EL (cell line): ENCODE measurements at places on chromosomes 7 and 10.

DNA sequence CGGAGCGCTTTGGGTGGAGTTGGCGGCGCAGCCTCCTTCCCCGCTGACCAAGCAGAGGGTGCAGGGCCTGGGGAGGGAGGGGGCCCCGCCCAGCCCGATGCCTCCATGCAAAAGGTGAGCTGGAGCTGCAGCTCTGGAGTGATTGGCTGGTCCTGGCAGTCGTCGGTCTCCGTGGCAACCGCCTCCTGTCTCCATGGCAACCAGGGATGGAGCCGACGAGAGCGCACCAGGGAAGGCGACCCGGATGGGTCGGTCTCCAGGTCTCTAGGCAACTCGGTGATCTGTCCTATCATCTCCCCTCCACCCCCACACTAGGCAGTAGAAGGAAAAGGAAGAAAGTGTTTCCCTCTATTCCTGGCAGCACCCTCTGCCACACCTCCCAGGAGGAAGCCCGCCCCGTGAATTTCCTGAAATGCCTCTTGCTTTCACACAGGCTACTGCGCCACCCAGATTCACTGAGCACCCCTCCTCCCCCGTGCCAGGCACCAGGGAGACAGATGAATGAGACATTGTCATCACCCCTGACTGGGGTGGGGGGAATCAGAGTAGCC is 647 bp upstream of the NACAD start:
- DNase-seq = peak; percentile 63

DNA sequence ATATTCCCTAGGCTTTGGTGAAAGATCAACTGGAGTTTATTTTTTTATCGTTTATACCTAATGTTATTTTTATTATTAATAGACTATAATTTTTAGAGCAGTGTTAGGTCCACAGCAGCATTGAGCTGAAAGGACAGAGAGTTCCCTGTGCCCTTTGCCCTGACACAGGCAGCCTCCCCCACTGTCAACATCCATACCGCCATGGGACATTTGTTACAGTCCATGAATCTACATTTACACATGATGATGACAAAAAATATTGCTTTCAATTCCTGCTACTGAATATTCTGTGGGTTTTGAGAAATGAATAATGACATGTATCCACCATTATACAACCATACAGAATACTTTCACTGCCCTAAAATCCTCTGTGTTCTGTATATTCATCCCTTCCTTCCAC is 1297.5 kb upstream of the SORCS1 start:
- no peak for DNase-seq

GRCh38 chr7:35261041-35261440 is 7.1 kb upstream of the TBX20 start:
- no peak for DNase-seq

GRCh38 chr10:28305553-28305952 is 2.7 kb upstream of the MPP7 start:
- DNase-seq = no peak

- no peak for DNase-seq
These were observed 960.7 kb upstream of the CELF2 start for GRCh38 chr10:10056961-10057360.

DNA sequence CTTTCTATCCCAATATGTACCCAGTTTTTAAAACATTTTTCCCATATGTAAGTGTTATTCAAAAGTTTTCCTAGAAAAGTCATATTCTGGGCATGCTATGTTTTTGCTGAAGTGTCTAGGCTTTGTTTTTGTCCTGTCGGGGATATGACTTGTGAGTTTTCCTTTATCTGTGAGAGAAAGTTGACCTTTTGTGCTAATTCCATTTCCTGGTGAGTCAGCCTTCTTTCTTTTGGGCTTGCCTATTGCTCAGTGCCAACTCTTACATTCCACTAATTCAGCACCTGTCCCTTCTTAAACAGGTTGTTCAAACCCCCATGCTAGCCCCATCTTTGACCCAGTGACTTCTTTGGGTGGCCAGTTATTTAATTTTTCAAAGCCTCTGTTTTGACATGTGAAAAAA is 146.2 kb downstream of the AHR start:
- peak; percentile 41 for DNase-seq

GRCh38 chr7:99473315-99473596 is 566 bp downstream of the ZNF789 start:
- DNase-seq = peak; percentile 60

GRCh38 chr7:26958834-26959233 is 94.4 kb upstream of the SKAP2 start:
- DNase-seq = peak; percentile 89

- DNase-seq = no peak
These were observed 709.4 kb downstream of the AUTS2 start for GRCh38 chr7:70307544-70308106.

DNA sequence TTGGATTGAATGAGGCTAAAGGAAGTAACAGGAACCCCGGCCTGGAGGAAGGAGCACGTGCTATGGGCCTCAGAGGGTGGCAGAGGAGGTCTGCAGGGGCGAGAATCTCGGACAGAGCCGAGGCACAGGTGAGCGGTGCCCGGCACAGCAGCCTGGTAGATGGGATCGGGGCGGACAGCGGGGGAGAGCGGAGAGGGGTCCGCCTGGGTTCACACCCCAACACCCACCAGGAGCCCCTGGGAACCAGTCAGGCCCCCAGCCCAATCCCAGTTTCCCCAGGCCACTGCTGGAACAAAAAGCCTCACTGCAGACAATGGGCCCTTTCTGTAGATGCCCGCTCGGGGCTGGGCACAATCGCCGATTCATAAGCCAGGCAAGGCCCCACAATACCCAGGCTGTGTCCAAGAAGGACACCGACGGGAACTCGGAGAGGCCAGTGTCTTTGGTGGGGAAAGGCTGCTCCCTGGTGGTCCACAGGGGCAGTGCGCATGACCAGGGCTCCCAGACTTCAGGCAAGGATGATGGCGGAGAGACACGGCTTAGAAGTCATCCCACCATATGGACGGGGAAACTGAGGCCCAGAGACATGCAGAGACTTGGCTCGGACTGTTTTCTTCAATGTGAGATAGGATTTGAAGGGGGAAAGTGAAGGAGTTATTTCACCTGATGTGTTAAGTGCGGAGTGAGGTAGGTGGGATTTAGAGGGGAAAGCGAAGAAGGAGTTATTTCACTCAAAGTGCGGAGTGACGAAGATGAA is 106.9 kb upstream of the GPR26 start:
- peak; percentile 49 for DNase-seq

GRCh38 chr7:129401967-129402860 is 32.0 kb upstream of the STRIP2 start:
- no peak for DNase-seq

DNA sequence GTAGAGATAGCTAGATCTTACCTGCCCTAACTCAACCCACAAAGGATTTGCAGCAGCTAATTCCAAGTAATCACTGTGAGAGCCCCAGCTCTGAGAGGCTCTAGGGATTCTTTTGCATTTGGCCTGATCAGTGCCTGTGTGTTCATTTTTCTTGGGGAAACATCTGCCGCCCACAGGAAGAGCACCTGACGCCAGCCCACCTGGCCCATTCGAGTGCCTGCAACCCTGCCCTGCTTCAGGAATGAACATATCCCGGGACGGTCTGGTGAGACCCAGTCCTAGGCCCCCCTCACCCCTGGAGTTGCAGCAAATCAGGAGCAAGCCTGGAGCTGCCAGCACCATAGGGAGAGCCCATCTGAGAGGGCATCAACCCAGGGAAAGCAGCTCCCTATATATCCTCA is 38.8 kb downstream of the GSDME start:
- DNase-seq = no peak

DNA sequence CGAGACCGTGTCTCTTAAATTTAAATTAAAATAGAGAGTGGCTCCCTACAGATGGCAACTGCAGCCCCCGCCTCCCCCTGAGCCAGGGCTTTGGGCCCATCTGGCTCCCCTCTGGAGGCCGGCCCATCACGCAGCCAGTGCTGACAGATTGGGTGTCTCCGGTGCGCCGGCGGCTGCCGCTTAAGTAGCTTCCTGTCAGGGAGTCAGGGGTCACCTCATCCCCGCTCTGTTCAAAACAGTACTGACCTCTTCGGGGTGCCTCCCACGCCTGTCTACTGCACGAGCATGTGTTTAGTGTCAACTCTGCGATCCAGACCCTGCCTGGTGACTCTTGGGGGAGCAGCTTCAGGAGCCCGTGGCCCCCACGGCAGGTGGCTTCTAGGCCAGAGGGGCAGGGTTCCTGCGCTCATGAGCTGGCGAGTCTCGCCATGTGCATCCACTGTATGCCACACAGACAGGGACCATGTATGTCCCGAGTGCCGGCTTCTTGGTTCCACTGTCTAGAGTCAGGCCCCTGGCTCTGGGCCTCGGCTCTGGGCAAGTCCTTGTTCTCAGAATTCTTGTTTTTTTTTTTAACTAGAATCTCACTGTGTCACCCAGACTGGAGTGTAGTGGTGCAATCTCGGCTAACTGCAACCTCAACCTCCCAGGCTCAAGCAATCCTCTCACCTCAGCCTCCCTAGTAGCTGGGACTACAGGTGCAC is 36.1 kb downstream of the KCTD7 start:
- DNase-seq = no peak

- DNase-seq = peak; percentile 58
These were observed 622 bp downstream of the CPEB3 start for GRCh38 chr10:92290076-92290836.

GRCh38 chr7:139105484-139105883 is 4.0 kb downstream of the ZC3HAV1 start:
- DNase-seq = no peak

DNA sequence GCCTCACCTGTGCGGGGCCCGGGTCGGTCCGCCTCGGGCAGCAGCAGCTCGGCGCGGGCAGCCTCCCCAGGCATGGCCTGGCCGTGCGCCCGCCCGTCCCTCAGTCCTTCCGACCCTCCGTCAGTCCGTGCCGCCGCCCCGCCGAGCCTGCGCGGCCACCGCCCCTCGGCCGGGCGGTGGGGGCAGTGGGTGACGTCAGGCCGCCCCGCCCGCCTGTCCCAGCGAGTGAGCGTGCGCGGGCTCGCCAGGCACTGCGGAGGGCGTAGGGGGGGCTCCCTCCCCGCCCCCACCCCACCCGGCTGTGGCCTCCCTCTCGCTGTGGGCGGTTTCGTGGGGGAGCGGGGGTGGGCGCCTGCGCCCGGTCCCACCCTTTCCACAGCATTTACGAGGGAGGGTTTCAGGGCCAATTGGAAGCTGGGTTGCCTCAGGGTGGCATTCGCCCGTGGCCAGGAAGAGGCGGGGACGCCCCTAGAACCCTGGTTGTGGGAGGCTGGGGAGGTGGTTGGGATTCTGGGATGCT is at the start of gene NACAD:
TSS of gene NACAD (minus strand) at position 149 of the 520 bp plus-strand sequence. CDS start at position 74, 75 bp downstream.
- no peak for DNase-seq

DNA sequence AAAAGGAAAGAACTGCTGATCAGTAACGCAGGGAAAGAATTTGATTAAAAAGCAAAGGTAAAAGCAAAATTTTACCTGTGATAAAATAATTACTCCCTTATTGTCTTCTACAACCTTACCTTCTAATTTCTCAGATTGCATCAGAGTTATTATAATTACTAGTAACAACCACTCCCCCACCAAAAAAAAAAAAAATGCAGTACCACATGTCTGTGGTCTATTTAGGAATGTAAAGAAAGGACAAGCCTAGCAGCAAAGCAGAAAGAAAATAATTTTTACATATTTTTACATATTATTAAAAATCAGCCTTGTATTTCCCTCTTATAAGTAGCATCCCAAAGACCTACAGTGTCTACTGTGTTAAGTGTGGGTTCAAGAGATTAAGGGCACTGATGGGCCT is 430.4 kb downstream of the TFEC start:
- peak; percentile 10 for DNase-seq

GRCh38 chr10:87552248-87552929 is 47.7 kb downstream of the MINPP1 start:
- peak; percentile 33 for DNase-seq

DNA sequence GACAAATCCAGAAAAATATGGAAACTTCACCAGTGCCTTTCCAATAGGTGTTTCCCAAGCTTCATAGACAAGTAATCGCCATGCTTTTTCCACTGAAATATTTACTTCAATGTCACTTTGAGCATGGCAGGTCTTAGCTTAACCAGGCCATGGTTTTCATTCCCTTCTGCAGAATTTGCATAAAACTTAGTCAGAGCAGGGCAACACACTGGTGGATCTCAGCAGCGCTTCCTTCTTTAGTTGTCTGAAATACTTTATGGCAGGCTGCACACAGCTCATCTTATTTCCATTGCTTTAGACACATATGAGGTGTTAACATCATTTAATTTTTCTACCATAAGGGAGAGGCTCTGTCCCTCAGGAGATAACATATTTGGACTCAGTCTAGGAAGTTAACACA is 102.9 kb upstream of the AHR start:
- no peak for DNase-seq

DNA sequence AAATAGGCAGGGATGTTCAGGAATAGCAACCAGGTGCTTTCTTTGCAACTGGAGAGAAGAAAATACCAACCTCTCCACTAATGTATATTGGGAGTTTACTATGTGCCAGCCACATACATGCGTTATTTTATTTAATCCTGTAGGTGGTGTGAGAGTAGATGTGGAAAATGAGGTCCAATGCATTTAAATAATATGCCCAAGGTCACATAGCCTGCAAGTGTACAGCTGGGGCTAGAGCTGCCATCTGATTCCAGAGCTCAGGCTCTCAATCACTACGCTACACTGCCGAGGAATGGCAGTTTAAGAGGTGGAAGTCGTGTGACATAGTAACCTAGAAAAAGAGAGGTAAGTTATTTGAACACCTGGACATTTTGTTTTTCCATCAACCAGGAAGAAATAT is 277.0 kb downstream of the EXOC4 start:
- DNase-seq = no peak

GRCh38 chr10:29081951-29082685 is 206.8 kb upstream of the LYZL1 start:
- no peak for DNase-seq

- peak; percentile 44 for DNase-seq
These were observed 176.6 kb upstream of the TNS3 start for GRCh38 chr7:47758546-47758945.

DNA sequence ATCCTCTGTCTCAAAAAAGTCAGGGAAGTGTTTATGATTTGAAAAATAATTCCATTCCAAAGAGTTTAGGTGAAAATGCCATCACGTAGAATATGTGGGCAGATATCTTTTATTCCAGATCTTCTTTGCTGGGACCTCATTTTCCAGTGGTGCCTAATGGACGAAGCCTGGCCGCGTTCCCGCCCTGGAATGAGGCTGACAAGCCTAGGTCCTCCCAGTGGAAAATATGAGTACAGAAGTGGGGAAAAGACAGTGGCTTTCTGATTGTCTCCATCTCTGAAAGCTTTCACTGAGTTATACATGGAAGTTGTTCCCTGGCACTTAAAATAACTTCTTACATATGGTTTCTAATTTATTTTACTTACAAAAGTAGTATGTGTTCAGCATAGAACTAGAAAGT is 139.4 kb downstream of the TACC2 start:
- DNase-seq = no peak
